Activated naive CD4-positive, alpha-beta T cell treated with anti-CD3 and anti-CD28 coated beads, Interleukin-2, amount 10 ng/mL, durations not matched to agents 7 days and 5 days (primary cell): ENCODE measurements at places on chromosomes 1 and 21.

DNA sequence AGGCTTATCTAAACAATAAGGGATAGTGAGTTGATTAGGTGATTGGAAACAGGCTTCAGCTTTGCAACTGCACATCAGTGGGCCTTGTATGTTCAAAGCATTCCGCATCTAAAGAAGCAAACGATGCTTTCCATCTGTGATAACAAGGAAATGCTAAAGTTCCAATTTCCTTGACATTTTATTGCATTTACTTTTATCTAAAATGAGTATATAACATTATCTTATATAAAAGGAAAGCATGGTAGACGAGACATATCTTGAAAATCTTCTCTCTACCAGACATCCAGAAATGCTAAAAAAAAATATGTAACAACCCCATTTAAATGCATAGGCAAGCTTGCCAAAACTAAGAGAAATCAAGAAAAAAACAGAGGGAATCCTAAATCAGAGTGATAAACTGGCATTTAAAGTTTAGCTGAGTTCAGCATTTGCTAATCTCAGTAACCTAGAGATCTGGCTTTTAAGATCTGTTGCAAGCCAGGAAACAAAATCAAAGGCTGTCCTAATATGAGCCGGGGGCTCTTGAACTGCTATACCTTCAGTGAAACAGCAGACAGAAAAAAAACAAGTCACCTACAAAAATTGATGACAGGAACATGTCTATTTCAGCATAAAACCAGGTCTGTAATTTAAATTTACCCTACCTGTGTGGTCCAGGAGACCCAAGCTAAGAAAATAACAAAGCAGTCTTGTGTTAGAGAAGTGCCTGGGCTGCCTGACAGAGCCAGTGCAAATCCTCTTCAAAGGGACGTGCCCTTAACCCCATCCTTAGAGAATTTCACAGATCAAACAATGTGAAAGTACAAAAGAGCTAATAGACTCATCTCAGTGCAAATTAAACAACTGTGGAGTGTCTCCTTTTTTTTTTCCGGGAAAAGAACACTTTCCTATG lies 3.1 kb upstream of the RGS13 start:
- no peak for DNase-seq

DNA sequence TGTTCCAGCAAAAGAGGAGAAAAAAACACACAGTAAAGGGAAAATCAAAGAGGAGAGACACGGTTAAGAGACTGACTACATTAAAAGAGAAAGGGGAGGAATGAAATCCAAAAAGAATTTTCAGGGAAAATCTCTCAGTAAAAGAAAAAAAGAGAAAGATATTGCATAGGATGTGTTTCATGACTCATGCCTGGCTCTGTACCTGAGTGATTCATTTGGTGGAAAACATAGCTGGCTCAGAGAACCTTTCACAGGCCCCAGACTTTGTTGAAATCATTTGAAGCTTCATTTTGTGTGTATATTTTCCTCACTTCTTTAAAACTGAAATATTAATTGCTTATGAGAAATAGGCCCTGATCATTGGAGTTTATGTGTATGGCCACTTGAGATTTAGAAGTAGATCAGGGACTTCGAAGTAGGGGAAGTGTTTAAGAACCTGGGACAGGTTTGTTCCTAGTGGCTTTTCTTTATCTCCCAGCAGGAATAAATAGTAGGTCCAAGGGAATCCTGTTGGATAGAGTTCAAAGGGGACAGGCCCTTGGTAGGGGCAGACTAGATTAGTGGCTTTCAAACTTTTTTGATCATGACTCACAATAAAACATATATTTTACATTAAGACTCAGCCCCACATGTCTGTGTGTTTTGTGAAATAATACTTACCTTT lies 239.1 kb upstream of the SGIP1 start:
- DNase-seq = no peak

- DNase-seq = no peak
Measured at GRCh38 chr1:200478945-200479558, 69.2 kb upstream of the ZNF281 start.

DNA sequence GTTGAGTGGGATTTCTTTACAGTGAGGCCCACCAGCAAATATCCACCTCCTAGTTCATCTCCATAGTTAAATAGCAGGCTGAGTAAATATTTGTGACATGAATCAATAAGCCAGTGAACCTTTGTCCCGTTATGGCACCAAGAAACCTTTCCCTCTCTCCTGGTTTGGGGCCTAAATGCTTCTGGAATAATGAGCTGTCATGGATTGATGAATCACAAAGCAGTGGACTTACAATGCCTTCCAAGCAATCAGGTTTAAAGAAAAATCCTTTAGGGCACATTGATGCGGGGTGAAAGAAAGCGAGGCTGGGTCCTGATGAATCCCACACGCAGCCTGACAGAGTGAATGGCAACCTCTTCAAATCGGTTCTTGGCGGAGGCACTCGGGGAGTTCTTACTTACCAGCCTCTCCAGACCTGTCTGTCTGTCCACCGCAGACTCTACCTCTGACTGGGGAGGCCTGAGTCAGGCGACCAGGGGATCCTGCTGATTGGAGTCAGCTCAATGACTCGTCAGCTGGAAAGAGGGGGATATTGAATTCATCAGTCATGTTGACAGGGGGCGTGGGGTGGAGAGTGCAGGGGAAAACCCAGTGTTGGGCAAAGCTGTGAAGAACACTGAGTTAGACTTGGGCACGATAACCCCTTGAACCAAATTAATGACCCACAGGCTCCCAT lies 247.3 kb downstream of the PLPP3 start:
- no peak for DNase-seq

- no peak for DNase-seq
Measured at GRCh38 chr1:9761855-9762254, 61.9 kb downstream of the CLSTN1 start.

GRCh38 chr1:244836135-244836521 lies 670 bp downstream of the COX20 start:
- DNase-seq = peak; percentile 29

DNA sequence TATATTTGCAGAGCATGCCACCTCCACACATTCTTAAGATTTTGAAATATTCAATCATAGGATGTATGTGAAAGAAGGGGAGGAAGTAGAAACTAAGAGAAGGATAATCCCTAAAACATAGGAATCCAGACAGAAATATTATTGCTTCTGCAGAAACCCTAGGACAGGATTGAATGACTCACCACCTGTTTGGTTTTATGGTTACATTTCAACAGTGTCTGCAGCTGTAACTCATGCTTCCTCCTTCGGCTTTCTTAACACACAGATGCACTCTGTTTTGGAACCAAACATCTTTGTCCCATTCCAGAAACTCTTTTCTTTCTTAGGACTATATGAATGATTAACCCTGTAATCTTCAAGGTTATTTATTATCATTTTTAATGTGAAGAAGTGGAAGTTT lies 20.7 kb downstream of the RGS7 start:
- no peak for DNase-seq
